Pulmonary artery endothelial cell (primary cell): ENCODE measurements at places on chromosomes 12 and 14.

DNA sequence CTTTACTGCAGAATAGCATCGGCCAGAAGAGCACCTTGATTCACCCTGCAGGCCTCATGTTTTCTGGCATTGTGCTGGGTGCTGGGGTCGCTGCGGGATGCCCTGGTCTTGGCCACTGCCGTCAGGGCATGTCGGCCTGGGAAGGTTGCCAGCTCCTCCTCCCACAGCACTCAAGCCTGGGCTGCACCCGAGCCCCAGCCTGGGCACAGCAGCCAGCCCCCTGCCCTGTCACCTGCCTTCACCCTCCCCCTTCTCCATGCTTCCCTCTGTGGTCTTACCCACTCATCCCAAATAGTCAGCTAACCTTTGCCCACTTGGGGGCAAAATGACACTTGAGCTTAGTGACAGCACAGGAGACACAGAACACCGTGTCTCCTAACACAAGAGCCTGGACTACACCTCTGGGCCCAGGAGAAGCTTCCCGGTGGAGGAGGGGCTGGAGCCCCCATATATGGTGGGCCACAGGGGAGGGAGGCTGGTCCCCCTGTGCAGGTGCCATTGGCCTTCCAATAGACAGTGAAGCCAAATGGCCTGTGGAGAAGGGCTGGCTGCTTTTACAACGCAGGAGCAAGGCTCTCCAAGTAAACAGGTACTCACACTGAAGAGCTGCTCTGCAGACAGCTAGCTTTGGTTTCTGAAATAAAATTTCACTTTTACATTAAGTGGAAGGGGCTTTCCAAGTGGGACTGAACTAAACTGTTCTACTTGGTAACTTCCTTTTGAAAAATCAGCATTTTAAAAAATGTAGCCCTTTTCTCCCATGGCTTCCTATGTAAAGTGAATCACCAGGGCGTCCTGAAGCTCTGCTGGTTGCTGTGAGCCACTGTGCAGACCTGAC lies 51.2 kb upstream of the AMN start:
- no peak for DNase-seq

DNA sequence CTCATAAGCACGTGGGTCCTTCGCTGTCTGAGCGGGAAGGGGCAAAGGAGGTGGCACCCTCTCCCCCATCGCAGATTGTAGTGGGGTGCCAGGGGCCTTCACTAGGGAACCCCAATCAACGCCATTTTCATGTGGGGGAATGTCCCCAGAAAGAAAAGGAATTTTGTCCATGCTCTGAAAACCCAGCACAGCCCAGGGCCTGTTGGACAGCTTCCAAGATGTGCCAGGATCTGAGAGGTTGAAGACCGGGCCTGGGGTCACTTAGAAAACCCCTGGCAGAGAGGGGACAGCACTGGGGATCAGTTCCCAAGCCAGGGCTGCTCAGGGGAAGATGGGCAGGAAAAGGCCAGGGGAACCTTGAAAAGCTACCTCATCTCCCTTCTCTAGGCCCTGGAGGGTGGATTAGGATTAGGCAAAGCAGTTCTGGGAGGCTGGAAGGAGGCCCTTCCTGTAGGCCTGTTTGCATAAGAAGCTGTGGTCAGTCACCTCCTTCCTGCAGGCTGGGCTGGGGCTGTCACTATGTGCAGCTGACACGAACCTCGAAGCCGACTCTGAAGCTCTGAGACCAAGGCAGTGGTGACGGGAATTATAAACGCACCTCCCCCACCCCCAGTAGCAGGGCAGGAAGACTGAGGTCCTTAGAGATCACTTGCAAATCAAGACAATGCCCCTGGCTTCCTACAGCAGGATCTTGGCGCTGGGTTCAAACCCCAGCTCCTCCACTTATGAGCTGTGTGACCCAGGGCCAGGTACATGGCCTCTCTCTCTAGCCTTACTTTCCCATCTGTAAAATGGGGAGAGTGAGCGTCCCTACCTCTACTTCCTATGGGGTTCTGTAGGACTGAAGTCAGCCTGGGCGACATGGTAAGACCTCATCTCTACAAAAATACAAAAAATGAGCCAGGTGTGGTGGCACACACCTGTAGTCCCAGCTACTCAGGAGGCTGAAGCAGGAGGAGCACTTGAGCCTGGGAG lies 29.0 kb downstream of the TESC start:
- no peak for DNase-seq

GRCh38 chr12:21925296-21925913 lies 15.8 kb downstream of the ABCC9 start:
- DNase-seq = no peak

GRCh38 chr12:107843351-107844311 lies 69.1 kb downstream of the ASCL4 start:
- no peak for DNase-seq

DNA sequence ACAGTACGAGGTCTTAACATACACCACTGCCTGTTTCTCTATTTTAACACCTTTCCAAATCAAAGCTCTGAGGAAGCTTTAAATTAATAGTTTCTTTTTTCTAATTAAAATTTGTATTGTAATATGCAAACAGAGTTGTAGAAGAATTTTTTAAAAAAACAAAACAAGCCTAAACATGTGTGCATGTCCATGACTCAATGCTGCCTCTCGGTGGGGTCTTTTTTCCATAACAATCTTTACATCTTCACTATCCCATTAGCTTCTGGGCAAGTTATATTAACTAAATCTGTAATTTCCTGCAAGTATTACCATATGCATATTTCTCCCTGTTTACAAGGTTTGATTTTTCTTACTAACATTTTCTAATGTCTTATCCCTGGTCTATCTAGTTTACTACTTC lies 143.9 kb upstream of the NAV3 start:
- no peak for DNase-seq

DNA sequence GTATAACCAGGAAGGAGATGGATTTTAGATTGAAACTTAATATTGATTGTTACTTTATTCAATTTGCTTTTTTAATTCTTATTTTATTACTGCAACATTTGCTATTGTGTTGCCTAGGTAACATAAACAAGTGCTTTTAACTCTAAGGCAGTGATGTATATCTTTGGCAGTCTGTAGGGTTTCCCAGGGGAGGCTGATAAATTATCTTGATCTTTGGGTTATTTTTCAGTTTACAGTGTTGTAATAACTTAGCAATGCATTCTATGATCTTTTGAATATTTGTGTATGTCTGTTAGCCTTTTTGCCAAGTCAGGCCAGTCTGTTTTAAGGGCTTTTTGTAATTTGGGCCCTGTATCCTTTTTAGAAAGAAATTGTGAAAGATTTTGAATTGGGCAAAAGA lies 7.8 kb upstream of the DTD2 start:
- no peak for DNase-seq

DNA sequence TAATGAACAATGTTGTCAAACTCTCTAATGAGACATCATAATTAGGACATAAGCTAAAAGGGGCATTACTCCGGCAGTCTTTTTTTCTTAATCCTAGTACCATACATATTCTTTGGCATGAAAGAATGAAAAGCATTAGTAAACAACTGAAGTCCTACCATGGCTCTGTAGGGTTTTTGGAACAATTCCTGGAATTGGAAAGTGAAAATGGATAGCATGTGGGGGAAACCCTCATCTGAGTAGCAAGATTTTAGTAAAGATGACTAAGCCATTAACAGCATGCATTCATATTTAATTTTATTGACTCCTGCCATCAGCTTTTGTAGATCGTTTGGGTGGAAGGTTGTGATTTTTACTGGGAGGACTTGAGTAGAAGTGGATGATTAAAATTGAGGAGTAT lies 216.2 kb upstream of the PDZRN4 start:
- no peak for DNase-seq

DNA sequence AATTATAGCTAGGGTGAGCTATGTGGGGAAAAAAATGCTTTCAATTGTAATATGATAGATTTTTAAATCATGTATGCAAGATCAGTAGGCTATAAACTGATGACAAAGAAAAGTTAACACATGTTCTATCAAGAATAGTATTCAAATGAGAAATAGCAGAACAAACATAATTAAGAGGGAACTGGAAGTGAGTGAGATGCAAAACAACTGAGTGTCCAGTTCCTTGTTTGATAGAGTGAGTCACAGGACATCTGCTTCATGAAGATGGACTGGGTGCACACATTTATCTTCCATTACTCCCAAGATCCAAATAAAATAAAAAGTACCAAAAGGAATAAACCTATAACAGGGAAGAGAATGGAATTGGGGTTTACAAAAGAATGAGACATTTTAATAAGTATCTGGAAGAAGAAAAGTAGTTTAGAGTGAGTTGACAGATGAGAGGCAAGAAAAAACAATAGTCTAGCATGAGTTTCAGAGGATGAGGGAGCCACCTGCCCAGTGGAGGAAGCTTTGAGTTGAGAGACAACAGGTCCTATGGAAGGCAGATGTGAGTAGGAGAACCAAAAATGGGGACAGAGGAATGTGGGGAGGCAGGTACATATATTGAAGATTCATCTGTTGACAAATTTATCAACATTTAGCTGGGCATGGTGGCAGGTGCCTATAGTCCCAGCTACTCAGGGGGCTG lies 178.1 kb upstream of the ARHGAP5 start:
- DNase-seq = no peak

- DNase-seq = no peak
These were observed 405.7 kb downstream of the TRHDE start for GRCh38 chr12:72677846-72678245.

DNA sequence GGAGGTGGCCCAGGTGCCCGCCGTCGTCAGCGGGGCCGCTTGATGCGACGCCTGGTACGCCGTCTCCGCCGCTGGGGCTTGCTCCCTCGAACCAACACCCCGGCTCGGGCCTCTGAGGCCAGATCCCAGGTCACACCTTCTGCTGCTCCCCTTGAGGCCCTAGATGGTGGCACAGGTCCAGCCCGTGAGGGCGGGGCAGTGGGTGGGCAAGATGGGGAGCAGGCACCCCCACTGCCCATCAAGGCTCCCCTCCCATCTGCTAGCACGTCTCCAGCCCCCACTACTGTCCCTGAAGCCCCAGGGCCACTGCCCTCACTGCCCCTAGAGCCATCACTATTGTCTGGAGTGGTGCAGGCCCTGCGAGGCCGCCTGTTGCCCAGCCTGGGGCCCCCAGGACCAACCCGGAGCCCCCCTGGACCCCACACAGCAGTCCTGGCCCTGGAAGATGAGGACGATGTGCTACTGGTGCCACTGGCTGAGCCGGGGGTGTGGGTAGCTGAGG lies 5.5 kb downstream of the LRP10 start:
- DNase-seq = no peak

DNA sequence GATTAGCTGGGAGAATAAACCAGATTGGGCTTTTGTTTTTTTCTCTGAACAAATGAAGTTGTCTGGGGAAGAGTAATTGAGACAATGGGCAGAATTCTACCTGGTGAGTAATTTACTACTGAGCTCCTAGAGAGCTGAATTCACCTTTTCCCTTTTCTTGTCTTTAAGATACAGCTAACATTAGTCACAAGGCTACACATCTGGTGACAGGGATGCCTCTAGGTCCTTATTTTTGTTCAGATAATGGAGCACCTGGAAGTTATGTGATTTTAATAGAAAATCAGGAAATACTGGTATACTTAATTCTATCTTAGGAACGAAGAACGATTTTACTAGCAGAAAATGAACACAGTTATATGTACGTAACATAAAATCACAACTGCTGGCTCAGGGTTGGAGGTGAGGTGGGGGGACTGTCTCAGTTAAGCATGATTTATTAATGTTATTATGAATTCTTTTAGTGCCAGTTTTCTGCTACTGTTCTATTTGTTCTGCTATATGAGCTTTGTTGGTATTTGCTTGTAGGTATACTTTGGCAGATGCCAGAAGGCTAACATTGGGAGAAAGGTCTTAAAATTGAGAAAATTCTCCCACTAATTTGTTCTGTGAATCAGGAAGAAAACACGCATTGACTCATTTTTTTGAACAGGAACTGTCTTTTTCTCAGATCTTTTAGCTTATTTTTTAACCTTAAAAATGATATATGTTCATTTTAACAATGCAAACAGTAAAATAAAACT lies 482.7 kb upstream of the RGS6 start:
- DNase-seq = no peak

DNA sequence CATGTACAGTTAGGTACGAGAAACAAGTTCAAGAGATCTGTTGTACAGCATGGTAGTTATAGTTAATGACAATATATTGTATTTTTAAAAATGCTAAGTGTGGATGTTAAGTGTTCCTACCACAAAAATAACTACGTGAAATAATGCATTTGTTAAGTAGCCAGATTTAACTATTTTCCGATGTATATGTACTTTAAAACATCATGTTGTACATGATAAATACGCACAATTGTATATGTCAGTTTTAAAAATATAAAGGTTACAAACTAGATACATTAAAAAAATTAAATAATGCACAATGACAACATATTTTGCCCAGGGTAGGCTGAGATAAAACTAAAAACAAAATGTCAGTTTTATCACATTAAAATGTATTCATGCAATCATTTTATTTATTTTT lies 285.1 kb upstream of the DCN start:
- no peak for DNase-seq

GRCh38 chr12:51729331-51729730 lies 119.2 kb downstream of the FIGNL2 start:
- DNase-seq = no peak

DNA sequence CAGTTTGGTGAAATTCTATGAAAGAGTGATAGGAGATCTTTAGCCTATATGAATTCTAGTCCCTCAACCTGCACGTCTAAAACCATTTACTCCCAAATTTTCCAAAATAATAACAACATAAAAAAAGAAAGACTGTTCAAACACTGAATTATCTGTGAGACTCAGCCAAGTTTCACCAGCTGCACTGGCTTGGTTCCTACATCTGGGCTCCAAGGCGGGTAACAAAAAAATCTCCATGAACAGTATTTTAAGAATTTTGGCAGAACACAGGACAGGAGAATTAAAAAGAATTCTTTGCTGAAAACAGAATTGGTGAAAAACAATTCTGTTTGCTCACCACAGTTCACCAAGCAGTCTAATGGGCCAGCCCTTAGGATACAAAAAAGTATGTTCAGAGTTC lies 536.8 kb upstream of the ATP2B1 start:
- no peak for DNase-seq

DNA sequence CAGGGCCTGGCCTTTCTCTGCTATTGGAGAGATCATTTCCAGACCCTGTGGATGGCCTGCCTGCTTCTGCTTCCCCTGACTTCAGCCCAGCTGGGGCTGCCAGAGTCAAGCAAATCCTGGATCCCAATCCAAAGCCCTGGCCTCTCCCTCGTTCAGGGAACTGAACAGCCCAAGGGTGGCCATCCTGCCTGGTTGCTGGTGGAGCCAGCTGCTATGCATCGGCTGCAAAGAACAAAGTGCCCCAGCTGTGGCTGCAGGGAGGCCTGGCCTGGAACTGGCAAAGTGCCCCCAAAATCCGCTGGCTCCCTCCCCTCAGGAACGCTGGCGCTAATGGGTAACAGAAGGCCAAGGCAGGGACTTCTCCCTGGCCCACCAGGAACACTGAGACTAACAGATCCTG lies 56.4 kb downstream of the LRRC74A start:
- no peak for DNase-seq

DNA sequence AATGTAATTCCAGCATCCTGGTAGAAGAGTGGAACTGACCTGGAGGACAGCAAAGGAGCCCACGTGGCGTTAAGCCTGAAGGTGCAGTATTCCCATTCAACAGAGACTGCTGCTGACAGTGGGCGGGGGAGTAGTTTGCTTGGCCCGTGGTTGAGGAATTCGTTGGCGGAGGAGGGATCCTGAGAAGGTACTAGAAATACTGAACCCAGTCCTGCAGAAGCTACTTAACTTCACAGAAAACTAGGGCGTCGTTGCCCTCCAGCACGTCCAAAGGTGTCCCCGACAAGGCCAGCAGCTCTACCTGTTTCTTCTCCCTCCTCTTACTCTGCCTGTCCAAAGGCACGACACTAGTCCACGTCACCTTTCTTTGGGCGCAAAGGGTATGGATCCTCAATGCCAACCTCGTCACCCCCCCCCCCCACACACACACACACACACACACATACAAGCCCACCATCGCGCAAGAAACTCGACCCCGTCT lies 303 bp downstream of the PUS7L start:
- no peak for DNase-seq
